ENCODE measurements at places on chromosomes 2 and 18.

GRCh38 chr2:233857511-233858141 is 3.3 kb upstream of the HJURP start:
- DNase-seq, result no peak

DNA sequence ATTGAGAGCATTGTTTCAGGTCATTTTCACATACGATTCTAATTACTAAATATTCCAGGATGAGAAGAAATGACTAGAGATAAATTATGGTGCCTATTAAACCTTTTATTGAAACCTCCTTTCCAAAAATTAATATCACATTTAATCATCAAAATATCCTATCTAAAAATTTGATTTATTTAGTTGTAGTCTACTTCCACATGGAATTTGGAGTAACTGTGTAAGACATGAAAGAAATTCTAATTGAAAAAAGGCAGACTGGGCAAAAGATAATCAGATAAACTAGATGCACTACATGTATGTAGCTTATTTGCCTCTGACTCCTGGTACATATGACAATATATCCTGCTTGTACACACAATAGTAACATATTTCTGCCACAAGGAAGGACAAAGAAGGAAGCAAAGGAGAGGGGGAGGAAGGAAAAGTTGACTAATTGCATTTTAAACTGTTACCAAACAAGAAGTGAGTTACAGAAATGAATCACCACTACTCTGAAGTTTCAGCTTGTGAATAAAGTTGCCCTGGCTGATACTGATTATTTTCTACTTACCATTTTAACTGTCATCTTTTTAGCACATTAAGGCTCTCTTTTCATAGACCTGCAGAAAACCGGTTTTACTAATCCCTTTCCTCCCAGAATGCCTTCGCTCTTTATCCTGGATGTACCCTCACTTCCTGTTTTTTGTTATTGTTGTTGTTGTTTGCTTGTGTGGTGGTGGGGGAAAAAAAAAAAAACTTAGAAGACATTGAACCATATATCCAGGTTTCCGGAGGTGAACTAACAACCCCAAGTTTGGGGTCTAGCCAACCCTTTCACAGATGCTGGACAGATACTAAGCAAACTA is 28.4 kb downstream of the NRXN1 start:
- no peak for DNase-seq

DNA sequence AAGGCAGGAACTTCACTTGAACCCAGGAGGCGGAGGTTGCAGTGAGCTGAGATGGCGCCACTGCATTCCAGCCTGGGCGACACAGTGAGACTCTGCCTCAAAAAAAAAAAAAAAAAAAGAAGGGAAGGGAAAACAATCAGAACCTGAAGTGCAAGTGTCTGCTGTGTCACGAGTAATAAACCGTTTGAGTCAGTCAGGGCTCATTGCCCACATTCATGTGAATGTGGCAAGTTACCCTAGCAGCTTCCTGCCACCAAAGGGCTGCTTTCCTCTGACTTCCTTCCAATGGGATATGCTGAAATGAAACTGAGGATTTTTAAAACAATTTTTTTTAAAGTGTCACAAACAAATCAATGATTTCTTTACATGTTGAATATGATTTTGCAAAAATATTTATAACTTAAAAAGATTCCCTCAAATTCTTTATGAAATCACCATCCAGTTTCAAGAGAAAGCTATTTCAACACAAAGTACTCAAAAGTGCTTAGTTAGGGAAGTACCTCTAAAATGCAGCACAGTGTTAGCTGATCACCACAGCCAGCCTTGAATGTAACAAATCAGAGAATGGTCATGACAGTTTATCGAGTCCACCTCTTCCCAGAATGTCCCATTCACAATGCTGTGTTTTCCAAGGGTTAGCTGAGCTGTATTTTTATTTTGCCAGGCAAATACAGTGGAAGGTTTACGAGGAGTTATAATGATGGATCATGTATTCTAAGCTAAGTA is 36.4 kb downstream of the WDSUB1 start:
- no peak for DNase-seq

DNA sequence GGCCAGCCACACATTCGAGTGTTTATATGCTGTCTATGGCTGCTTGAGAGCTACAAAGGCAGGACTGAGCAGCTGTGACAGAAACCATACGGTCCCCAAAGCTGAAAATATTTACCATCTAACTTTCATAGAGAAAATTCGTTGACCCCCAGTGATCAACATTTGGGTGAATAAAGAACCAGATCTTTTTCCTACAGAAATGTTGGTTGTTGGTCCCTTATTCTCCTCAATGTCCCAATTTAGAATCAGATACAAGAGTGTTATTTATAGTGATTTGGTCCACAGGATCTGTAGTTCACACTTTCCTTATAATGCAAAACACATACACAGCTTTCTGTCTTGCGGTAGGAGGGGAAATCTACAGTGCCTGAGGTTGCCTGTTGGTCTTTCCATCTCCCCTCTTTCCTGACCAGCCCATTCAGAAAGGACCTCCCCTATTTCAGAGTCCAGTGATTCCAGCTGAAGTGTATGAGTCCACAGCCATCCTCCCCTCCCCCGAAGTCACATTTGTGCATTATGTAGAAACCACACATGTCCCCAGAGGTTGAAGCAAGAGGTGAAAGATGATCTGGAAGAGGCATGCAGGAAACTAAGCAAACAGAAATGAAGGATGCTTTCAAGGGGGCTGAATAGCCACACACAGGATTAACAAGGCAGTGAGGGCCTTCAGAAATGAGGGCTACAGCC is 61.9 kb downstream of the SPRED2 start:
- no peak for DNase-seq

DNA sequence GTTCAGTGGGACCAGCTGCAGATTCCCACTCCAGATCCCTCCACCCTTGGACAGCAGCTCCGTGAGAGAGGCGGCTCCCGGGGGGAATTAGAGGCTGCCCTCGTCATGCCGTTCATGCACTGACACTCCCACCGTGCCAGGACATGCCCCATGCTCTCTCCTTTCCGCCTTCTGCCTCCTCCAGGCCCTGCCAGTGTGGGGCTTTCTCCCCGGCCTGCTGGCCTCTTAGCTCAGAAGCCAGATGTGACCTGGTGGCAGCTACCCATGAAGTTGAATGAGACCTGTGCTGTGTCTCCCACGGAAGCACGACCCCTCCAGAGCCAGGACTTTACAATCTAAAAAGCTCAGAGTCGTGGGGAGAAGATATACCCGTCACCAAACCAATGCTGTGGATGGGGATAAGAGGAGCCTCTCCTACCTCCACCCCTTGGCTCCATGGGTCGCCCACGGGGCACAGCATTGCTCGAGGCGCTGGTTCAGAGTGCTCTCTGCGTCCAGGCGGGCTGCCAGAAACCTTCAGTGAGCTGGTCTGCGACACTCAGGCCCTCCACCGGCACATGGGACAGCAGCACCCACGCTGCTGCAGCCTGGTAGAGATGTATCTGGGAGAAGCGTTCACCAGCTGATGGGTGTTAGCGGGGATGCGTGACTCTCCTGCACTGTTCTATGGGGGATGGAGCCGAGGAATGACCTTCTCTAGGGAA is 111.0 kb upstream of the GPC1 start:
- no peak for DNase-seq

Data from stimulated activated CD8-positive, alpha-beta memory T cell treated with anti-CD3 and anti-CD28 coated beads, Interleukin-12 subunit alpha, Interleukin-12 subunit beta, amount 100 ng/mL, for 4 hours (primary cell).